ENCODE measurements at places on chromosomes 5 and 9. TPM values are rescaled to one million over a fixed set of nuclear protein-coding genes. Genes with fewer than 3 reads are reported as not detected.

FOXD1 gene
- 7.1 TPM for polyA plus RNA-seq

FASTKD3 gene
- 20.7 TPM for polyA plus RNA-seq

SMIM33 gene
- not detected for polyA plus RNA-seq

ROPN1L gene
- polyA plus RNA-seq, result 0.86 TPM

GRCh38 chr9:30605936-30606335 is 1778.5 kb upstream of the ACO1 start:
- no peak for DNase-seq

PLGRKT gene
- polyA plus RNA-seq, result 31.4 TPM

DNA sequence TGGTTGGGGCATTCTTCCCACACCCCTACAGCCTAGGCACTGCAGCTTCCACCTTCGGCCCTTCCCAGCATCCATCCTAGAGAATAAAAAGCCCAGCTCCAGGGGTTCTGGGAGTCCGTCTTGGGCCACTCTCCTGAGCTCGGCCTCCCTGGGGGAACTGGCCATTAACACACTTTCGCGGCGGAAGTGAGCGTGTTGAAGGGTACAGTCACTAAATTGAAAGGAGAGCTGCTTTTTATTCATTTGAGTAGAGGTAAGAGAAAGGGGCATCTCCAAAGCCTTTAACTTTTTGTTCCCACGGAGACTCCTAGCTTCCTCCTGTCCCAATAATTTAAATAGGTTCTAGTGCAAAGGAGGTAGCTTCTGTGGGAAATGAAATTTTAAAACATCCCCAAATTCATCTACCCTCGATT is 31.0 kb upstream of the NFIB start:
- DNase-seq, result no peak

- no peak for DNase-seq
Measured at GRCh38 chr9:136225748-136226679, 19.6 kb downstream of the QSOX2 start.

All from renal pelvis (tissue), 12 donors.